ENCODE measurements at places on chromosomes 3 and 15.

DNA sequence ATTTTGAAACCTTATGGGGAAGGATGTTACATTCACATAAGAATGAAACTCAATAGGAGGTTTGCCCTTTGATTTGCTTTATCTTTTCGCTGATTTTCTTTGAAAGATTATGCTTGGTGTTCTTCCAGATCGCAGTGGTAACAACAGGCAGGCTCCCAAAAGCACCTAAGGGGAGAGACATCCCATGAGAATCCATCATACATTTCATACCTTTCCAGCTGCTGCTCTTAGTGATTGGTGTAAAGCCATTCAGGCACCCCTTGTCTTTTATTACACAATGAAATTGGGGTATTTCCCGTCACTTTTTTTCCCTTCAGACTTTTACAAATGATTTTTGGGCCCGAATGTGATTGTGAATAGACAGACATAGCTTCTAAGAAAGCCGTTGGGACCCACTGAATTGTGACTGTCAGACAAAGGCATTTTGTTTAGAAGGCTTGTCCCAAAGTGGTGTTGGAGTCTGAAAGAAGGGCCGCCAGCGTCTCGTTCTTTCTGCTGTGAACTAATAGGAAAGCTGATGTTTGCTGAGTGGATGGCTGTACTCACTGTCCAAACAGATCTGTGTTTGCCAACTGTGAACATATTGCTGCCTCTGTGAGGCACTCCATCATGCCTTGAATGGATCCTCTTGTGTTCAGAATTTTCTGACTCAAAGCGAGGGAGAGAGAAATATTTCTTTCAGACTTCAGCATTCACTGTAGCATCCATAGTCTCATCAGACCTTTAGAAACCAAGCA is 164.3 kb downstream of the FNDC3B start:
- DNase-seq = no peak

GRCh38 chr3:67685499-67685898 is 31.1 kb upstream of the SUCLG2 start:
- DNase-seq = no peak

- DNase-seq = no peak
Measured at GRCh38 chr3:167839460-167840134, 104.1 kb downstream of the SERPINI1 start.

DNA sequence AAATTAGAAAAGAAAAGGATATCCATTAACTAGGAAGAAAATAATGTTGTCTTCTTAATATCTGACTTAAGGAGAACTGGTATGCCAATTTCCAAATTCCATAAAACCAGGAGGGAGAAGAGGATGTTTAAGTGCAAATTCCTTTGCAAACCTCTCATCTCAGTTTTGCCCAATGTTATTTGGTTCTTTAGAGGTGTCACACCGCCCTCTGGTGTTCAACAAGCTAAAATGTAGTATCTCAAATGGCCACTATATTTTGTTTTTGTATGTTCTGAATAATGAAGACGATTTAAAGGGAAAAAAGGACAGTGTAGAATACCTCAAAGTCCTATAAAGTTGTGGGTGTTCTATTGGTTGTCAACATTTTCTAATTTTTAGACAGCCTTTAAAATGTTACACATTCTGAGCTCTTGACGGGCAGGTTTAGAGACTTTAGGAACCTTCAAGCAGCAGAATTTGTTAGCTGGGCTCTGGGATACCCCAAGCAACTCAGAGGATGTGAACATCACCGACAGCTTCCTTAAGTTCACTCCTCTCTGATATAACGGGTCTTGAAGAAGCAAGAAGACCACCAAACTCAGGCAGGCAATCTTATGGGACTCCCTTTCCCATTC is 458.3 kb downstream of the MFSD1 start:
- DNase-seq = no peak

GRCh38 chr3:193630005-193630404 is 37.0 kb downstream of the OPA1 start:
- no peak for DNase-seq

DNA sequence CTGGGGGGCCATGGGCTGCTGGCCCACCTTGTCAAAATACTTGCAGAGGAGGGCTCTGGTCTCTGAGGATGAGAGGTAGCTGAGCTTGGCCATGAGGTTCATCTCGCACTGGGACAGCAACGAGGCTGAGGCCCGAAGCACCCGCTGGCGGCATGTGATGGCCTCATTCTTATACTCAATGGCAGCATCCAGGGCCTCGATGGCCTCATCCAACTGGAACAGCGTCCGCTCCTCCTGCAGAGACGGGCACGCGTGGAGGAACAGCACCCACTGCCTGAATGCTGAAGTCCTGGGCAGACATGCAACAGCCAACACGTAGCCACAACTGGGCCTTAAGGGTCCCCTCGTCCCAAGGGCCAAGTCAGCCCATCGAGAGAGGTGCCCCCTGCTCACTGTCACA is 25.0 kb downstream of the KIF7 start:
- no peak for DNase-seq
